ENCODE measurements at places on chromosomes 6 and 20.
A peak's percentile ranks its signal among the peaks of the same experiment; 100 is the strongest.

DNA sequence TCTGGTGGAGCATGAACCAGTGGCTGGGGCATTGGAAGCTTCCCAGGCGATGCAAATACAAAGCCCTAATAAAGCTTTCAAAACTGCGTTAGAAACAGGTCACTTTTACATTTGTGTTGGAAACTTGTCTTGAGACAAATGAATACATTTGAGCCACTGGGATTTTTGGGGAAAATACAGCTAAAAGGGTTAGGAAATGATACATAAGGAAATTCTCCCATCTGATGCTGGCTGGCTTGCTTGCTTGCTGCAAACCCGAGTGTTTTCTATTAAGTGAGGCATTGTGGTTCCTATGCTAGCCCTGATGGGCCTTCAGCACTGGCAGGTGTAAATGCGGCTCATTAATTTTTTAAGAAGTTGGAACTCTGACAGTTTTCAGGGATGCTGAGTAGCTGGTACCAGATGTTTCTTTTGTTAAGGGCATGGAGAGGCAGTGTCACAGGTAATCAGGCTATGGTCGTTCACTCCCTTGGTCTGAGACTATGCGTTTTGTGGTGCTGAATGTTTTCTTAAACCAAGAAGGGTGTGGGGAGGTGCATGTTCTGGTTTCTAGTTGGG is 35.2 kb downstream of the RREB1 start:
- no peak for DNase-seq

DNA sequence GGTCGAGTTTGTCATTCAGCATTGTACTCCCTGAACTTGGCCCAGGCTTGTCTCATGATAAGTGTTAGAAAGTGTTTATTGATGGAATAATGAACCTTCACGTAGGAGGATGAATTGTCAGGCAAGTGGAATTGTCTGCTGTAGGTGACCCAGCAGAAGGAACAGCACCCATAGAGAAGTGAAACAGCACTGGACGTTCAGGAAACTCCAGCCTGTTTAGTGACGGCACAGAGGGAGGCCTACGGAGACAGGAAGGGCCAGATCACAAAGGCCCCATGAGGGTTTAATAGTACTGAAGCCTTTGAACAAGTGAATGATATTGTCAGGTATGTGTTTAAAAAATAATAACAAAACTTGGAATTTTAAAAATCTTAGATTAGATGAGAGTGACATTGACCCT is 2.9 kb downstream of the STX11 start:
- no peak for DNase-seq

DNA sequence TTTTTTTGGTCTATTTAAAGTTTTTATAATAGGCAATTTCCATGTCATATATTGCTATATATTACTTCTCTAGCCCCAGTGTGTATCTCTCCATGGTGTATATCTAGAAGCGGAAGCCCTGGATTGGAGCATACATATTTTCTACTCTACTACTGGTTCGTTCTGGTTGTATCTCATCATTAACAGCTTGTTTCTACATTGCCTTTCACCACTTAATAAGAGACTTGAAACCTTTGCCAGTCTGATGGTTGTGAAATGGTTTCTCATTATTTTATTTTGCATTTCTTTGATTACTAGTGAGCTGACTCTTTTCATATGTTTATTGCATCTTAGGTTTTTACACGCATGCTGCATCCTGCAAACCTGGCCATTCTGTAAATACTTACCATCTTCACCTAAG is 3.6 kb downstream of the DSTN start:
- no peak for DNase-seq

GRCh38 chr6:36752886-36753506 is 55.4 kb downstream of the RAB44 start:
- DNase-seq = no peak

DNA sequence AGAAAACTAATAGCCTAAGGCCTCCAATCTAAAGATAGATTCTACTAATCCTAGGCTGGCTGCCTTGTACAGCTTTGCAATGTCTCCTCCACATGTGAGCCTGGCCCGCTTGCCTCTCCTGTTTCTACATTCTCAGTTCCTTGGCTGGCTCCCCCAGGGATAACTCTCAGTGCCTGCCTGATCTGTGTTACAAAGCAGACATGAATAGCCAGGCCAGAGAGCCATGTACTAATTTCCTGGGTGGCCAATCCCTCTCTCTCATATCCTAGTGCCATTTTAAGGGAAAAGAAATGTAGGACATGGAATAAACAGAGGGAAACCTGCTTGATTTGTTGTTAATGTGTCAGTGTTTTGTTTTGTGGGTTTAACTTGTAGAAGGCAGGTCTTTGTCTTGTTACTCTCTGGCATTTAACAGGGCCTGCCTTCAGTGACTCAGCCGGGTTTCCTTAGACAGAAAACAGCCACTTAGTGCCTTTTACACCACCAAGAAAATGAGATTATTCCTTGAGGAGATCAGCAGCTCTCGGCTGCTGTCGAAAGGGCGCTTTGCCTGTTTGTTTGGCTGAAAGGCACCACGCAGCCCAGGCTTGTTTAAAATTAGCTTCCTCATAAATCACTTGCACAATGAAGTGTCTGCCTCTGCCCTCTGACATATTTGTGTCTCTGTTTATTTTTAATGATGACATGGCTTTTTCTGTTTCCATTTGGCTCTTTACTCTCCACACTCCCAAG is 702.7 kb downstream of the MAFB start:
- no peak for DNase-seq

DNA sequence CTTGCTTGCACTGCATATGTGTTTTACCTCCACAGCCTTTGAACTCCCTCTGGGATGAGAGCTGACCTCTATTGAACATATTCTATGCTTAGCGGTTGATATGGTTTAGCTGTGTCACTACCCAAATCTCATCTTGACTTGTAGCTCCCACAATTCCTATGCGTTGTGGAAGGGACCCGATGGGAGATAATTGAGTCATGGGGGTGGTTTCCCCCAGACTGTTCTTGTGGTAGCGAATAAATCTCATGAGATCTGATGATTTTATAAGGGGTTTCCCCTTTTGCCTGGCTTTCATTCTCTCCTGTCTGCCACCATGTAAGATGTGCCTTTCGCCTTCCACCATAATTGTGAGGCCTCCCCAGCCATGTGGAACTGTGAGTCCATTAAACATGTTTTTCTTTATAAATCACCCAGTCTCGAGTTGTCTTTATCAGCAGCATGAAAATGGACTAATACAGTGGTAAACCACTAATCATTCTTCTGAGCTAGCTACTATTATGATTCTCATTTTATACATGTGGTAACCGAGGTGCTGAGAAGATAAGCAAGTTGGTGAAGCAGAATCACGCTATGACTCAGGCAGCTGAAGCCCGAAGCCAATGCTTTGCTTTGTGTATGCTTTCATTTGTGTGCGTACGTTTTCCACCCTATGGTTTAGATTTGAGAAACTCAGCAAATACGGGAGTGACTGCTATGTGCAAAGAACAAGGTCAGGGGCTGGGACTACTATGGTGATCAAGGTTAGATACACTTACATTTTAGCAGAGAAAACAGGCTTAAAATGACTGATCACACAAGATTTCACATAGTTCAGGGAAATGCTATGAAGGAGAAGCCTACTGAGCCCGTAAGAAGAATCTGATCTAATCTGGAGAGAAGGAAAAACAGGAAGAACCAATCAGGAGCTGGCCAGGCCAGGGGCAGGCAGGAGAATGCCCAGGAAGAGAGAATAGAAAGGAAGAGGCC is 363.5 kb downstream of the ESR1 start:
- DNase-seq = peak; percentile 82

GRCh38 chr20:16241911-16242310 is 331.3 kb downstream of the KIF16B start:
- no peak for DNase-seq

- no peak for DNase-seq
Measured at GRCh38 chr6:130560231-130560630, 194.4 kb downstream of the TMEM200A start.

DNA sequence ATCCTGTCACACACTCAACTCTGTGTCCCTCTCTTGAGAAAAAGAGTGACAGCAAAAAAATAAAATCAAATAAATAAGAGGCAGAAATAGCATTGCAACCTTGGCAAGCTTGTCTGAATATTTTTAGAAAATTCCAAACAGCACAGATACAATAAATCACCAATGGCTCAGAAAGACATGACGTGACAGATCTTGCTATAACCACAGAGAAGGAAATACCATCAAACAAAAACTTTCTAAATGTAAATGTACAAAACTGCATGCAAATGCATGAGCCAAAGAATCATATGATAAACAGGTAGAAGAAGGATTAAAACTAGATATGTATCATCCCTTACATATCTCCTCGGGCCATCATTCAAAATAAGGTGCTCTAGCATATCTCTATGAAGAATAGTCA is 549.2 kb upstream of the NOX3 start:
- DNase-seq = no peak

- DNase-seq = no peak
Measured at GRCh38 chr6:152948150-152948768, 34.6 kb downstream of the FBXO5 start.

DNA sequence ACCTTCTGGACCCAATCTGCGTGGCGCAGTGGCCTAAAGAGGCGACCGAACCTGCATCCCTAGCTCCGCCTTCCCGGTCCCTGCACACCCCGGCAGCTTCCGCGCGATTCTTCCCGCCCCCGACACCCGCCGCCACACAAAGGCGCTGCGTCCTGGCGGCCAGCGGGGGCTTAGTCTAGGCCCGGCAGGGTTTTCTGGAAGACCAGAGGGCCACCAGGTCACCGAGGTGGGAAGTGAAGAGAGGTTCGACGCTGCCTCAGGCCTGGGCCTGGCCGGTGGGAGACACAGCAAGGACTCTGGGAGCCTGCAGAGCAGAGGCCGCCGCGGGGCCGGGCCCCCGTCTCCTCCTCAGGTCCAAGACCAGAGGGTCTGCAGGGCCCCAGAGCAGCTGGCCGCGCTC is 154.9 kb downstream of the OR2B2 start:
- peak; percentile 48 for DNase-seq

DNA sequence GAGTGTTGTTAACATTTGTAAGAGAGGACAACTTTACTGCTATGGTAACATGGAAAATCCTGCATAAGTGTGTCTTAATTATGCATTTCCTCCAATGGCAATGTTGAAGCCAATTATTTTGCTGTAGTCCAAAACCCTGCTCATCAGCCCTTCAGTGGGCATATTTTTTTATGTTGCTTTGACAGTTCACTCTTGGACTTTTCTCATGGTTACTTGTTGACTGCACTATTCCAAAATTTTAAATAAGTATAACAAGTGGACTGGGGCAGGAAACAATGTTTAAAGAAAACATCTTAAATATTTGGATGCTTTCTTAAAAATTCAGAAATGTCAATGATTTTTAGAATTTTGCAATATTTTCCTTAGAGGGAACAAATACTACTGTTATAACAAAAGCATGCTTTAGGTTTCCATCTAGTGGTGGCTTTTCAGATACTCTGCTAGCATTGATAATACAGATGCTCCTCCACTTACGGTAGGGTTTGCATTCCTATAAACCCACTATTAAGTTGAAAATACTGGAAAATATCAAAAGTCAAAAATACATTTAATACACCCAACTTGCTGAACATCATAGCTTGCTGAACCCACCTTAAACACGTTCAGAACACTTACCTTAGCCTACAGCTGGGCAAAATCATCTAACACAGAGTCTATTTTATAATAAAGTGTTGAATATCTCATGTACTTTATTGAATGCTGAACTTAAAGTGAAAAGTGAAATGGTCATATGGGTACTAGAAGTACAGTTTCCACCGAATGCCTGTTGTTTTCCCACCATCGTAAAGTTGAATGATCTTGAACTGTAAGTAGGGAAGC is 86.4 kb downstream of the ADGRG6 start:
- no peak for DNase-seq

DNA sequence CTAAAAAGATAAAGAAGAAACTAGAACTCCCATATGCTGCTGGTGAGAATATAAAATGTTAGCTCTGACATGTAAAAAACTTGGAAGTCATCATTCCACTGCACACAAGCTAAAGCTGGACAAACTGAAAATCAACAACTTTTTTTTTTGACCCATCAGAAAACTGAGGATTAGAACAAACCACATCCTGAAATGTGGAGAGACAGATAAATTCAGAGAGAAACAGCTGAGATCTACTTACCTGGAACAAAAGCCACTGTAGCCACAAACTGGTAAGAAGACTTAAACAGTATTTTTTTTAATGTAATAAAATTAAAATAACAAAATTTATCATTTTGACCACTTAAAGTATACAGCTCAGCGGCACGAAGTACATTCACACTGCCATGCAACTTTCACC is 408.5 kb upstream of the RGS17 start:
- DNase-seq = no peak

- DNase-seq = no peak
Measured at GRCh38 chr20:2149507-2149906, 47.9 kb downstream of the STK35 start.

GRCh38 chr6:8674126-8674525 is 238.8 kb upstream of the SLC35B3 start:
- no peak for DNase-seq

- peak; percentile 80 for DNase-seq
Measured at GRCh38 chr6:33694401-33694931, 17.0 kb downstream of the UQCC2 start.

DNA sequence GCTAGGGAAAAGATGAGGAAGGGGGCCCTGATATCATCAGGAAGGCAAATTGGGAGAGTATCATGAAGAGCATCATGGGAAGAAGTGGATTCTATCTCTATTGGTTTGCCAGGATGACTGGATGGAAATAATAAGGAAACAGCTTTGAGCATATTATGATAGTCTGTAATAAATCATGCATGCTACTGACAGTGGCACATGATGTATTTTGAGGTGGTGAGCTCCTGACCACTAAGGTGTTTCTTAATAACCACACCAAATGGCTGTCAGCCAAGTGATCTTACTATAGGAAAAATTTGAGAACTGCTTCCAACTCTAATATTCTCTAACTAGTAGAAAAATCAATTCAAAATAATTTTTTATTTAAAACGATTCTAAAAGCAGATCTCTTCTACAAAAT is 548.4 kb upstream of the JAG1 start:
- no peak for DNase-seq

Data from stimulated activated CD4-positive, alpha-beta T cell treated with anti-CD3 and anti-CD28 coated beads, Interleukin-1b, Interleukin-23, amount 100 ng/mL, for 48 hours (primary cell).